ENCODE measurements at places on chromosomes 3 and 15.

DNA sequence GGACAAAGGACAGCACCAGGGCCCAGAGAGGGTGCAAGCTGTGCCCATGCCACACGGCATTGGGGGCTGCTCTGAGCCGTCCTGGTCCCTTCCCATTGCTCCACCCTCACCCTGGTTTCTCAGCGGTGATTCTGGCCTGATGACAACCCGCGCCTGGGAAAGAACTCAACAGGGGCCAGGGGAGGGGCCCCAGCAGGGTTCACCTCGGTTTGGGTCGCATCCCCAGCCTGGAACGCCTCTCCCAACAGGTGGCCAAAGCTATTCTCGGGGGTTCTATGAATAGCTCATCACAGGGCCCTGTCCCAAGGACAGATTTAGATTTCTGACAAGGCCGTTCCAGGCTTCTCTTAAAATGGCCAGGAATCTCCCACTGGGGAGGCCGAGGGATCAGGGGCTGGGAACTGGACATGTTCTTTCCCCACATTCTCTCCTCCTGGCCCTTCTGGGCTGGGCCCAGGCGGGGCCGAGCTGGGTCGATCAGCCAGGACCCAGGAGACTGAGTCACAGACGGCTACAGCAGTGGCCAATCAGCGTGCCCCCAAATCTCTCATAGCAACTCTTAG is 17.9 kb downstream of the GRIP2 start:
- no peak for DNase-seq

DNA sequence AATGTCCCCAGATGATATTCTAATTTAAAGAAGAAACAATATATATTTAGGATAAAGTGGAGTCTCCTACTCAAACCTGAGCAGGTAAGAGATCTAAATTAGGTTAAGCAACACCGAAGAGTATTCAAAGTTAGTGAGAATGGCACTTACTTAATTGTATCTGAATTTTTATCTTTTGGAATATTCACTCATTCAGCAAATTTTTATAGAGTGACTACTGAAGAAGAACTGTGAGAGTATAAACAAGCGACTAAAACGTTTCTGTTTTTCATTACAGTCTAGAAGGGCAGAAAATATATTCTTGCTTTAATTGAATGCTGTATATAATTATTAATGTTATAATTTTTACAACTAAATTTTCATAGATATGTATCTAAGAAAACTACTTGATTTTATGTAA is 567.7 kb upstream of the TBL1XR1 start:
- DNase-seq, result no peak

DNA sequence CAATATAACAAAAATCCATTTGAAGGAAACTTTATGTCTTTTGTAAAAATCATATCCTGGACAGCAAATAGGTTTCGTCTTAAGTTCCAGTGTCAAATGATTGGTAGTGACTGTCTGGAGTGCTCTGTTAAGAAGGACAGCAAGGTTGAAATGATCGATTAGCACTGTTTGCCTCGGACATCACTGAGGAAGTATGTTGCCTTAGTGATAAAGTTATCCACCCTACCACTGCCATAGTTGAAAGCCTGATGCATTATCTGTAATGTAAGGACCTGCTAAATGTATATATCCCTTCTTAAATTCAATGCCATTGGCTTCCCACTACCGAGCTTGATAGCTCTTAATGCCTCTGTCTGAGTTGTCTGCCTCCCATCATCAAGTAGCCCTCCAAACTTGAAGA is 70.0 kb downstream of the CFAP20DC start:
- DNase-seq, result no peak

- no peak for DNase-seq
Observed at GRCh38 chr3:39388741-39389248, 5.6 kb downstream of the SLC25A38 start.

DNA sequence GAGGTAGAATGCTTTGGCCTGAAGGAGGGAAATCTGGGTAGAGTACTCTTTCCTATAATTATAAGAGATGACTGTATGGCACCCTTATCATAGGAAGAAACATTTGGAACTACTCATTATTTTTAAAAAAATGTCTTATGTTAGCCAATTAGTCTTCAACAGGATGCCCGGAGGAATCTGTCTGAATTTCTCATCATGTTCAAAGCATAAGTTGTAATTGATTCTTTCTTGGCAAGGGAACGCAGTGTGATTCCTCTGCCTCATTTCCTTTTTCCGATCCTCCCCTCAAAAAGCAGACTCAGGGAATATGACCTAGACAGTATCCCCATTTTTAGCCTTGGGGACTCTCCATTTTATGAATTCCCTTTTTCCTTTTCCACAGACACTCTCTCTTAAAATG is 165.1 kb downstream of the IL5RA start:
- DNase-seq, result no peak

DNA sequence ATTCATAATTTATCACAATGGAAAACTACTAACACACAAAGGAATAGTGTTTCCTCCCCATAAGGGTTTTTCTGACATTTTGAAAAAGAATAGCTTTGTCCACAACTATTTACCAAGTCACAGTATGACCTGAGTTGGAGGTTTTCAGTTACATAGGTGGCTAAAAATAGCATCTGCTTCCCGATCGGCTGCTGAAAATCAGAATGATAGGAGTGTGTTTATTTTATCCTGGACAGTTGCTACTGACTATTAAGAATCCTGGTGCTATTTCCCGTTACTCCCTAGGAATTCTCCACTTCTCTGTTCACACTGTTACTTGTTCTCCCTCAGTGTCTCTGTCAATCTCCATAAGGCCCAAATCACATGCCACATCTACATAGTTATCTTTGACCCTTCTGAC is 353.9 kb upstream of the RARB start:
- no peak for DNase-seq

DNA sequence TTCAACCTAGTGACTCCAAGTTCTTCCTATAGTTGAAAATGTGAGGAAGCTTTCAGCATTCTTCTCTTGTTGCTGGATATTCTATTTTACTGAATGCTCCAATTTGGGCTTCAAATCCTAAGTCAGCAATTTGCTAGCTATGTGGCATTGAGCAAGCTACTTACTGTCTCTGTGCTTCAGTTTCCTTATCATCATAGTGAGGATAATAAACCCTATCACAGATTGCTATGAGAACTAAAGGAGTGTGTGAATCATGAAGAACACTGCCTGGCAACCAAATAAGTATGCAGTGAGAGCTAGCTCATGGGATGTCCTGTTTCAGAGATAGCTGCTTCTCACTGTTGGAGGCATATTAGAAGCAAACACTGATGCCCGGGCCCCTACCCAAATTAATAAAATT is 163.8 kb upstream of the CDIN1 start:
- DNase-seq, result no peak

DNA sequence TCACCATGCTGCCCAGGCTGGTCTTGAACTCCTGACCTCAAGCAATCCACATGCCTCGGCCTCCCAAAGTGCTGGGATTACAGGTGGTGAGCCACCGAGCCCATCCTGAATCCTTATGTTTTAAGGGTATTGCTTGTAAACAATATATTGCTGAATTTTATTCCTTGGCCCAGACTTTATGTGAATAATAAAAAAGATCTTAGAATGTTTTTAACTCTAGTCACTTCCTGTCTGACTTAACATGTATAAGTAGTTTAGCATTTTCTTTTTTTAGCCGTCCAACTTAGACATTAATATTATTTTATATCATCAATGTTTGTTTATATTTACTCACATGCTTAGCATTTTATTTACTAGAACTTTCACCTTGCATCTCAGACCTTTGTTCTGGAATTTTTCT is 9.2 kb upstream of the EIF2B5 start:
- DNase-seq, result no peak

- no peak for DNase-seq
Observed at GRCh38 chr3:73563896-73564582, 60.7 kb downstream of the PDZRN3 start.

DNA sequence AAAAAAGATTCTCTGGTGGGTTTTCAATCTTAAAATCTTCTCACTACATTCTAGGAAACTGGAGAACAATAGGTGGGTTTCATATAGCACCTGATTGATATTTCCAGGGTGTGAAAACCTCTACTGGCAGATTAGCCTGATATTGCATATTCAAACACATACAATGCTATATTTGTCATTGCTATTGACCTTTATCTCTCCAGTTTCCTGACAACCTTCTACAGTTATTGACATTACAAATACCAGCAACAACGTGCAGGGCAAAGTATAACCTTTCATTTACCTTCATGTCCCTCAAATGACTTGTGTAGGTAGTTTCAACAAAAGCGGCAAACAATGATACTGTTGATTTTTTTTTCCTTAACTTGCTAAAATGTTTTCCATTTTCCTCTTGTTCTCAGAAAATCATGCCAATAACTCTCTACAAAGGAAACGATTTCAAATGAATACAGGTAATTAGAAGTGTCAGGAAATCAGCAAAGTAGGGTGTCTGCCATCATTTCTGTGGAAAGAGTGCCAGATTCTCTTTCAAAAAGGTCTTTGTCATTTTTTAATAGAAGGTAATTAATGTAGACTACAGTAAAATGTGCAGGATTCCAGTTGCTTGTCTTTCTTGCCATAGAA is 72.6 kb upstream of the CDIN1 start:
- no peak for DNase-seq

DNA sequence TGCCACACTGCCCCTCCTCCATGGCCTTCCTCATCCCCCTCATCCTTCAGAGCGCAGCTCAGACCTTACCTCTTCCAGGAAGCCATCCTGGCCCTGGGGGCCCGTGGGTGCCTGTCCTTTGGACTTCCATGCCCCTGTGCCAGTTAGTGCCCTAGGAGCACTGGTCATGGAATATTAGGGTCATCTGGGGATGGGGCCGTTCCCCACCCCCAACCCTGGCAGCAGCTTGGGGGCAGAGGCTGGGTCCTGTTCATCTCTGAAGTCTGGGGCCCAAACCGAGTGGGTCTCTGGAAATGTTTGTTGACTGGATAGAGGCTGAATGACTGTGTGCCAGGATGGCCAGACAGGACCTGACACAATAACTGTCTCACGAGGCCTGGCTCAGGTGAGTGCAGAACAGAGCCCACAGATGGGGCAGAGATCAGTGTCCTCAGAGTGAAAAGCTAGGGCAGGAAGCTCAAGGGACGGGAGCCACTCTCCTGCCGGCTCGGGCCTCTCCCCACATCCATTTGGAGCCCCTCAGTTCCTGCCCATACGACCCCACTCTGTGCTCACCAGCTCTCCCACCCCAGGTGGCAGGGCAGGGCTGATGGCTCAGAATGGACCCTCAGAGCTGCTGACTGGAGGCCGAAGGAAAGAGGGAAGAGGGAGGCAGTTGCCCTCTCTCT is 62.5 kb downstream of the TLE3 start:
- no peak for DNase-seq

GRCh38 chr3:118755253-118755801 is 279.3 kb downstream of the IGSF11 start:
- DNase-seq, result no peak

DNA sequence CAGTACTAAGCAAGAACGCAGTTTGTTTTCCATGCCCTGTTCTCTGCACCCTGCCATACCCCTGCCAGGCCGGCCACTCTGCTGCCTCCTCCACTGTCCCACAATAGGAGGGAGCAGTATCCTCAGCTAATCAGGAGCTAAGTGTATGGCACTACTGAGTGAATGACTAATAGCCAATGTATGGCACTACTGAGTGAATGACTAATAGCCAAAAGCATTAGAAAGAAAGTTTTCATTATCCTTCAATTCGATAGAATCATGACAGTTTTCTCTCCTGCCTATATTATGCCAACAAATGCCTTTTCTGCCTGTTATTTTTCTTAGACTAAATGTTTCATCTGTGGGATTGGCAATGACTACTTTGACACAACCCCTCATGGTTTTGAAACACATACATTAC is 107.5 kb upstream of the CHRM5 start:
- DNase-seq, result no peak

DNA sequence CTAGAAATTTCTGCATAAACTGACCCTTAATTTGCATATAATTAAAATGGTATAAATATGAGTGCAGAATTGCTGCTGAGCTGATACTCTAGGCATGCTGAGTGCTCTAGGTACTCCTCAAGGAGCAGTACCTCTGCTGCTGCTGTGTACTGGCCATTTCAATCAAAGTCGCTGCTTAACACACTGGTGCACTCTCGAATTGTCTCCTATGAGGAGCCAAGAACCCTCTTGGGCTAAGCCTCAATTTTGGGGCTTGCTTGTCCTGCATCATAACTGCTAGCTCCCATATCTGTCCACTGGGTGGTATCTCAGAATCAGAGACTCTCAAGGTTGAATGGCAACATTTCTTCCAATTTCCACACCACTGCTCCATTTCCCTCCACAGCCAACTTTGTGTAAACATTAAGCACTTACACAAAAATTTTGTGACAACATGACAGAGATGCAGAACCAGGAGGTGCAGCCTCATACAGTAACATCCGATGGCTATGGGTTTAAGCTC is 82.5 kb downstream of the XXYLT1 start:
- no peak for DNase-seq

DNA sequence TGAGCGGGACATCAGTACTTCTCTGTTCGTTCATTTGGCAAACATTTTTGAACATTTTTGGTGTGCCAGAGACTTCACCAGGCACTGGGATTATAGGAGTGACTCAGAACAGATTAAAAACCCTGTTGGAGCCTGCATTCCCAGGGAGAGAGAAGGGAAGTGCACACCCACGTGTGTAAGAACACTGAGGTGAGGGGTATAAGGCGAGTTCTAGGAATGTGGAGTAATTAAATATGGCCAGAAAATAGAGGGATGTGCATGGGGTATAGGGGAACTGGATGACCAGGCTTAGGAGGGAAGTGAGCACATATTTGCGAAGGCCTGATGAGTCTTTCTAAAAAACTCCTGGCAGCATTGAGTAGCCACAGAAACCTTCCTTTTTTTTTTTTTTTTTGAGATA is 401.2 kb upstream of the C2CD4B start:
- no peak for DNase-seq

GRCh38 chr3:10448544-10448943 is 56.8 kb downstream of the ATP2B2 start:
- no peak for DNase-seq

DNA sequence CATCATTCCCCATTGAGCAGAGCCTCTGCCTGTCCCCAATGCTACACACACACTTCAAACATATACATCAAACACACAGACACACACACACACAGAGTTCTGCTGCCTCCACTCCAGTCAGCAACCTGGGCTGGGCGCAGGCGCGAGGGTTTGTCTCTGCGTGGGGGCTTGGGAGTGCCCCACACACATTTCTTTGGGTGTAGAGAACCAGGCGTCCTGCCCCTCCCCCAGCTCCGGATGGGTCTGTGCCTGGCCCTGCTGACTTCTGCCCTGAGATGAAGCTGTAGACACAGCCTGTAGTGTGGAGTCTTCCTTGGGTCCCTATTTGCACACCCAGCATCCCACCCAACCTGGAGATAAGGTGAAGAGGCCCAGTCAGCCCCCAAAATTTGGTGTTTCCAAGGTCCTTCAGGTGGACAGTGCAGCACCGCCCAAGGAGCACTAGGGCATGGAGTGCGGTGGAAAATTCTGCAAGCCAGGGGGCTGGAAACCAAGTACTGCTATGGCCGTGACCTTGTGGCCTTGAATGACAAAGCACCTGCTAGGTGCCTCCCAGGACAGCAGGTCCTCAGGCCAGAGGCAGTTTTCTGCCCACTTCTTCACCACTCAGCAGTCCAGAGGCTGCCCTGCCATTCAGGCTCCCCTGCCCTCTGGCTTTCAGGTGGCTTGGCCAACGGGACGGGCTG is 26.8 kb downstream of the FBXW12 start:
- DNase-seq, result no peak

Measured in stimulated activated CD4-positive, alpha-beta T cell treated with anti-CD3 and anti-CD28 coated beads, Interleukin-12 subunit alpha, Interleukin-12 subunit beta, amount 100 ng/mL, for 24 hours (primary cell).